K562 (cell line): ENCODE measurements at places on chromosomes 13 and 19. TPM values are rescaled to one million over a fixed set of nuclear protein-coding genes. Genes with fewer than 3 reads are reported as not detected.
A peak's percentile ranks its signal among the peaks of the same experiment; 100 is the strongest.

TECR gene
- 81.4 and 108 TPM in 2 replicates for polyA plus RNA-seq

OVOL3 gene
- polyA plus RNA-seq: not detected in 2 replicates

CABP5 gene
- not detected in 2 replicates for polyA plus RNA-seq

GRCh38 chr19:56476651-56477428, at the start of gene ZNF667:
TSS of gene ZNF667 (minus strand) at chr19:56477345. CDS start at chr19:56462370, 14,975 bp downstream.
- DNase-seq: no peak

PDCD5 gene
- polyA plus RNA-seq: 279 and 322 TPM in 2 replicates

DNA sequence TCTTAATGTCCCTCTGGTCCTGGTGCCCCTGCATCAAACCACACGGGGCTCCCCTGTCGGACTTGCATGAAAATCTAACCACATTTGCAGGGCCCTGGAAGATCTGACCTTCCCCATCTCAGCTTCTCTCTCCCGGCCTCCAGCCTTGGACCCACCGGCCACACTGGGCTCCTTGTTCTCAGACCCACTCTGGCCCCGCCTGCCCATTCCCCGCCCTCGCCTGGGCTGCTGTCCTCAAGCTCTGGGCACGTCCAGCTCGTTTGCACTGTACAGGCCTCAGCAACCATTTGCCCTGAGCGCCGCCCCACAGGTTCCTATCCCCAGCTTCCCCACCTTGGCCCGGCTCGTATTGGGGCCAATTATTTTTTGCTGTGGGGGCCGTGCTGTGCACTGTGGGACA, 10.5 kb downstream of the MYO9B start:
- DNase-seq: no peak

CDC42EP5 gene
- 0.96 TPM in 1 of 2 replicates, not detected in the other for polyA plus RNA-seq

DNA sequence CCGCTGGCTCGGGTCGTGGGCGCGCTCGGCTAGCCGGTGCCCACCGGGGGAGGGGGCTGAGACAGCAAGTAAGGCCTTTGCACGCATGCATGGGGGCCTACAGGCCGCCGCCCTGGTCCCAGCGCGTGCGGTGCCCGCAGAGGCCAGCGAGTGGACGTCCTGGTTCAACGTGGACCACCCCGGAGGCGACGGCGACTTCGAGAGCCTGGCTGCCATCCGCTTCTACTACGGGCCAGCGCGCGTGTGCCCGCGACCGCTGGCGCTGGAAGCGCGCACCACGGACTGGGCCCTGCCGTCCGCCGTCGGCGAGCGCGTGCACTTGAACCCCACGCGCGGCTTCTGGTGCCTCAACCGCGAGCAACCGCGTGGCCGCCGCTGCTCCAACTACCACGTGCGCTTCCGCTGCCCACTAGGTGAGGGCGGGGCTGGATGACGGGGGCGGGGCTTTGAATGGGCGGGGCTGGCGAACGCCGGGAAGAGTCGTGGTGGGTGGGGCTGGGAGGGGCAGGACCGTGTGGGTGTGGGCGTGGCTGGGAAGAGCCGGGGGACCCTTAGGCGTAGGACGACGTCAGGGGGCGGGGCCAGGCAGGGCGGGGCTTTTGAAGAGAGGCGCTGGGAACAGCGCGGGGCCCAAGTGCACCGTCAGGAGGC, 2.1 kb downstream of the CILP2 start:
- peak; percentile 92 for DNase-seq

DNA sequence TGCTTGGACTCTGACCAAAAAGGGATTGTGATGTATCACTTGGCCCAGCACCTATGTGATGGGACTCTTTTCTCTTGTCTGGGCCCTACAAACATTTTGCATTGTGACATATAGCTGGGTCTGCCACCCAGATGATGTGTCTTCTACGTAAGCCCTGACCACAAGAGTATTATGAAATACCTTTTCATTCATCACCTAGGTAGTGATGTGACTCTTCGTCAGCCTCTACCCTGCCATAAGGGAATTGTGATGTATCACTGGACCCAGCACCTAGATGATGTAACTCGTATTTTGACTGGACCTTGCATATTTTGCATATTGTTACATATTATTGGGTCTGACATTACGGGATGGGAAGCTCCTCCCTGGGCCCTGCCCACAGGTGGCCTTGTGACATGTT, 29.7 kb upstream of the ZNF681 start:
- no peak for DNase-seq

FFAR1 gene
- not detected in 2 replicates for polyA plus RNA-seq

GRCh38 chr13:53775807-53776206, 747.2 kb downstream of the OLFM4 start:
- no peak for DNase-seq

GZMM gene
- 1.8 and 2.2 TPM in 2 replicates for polyA plus RNA-seq

PSG5 gene
- not detected in 2 replicates for polyA plus RNA-seq

CLC gene
- polyA plus RNA-seq: 0.22 and 1.1 TPM in 2 replicates

NTF4 gene
- not detected in 2 replicates for polyA plus RNA-seq

- no peak for DNase-seq
Measured at GRCh38 chr13:107838588-107839161, 376.7 kb downstream of the LIG4 start.

OR7A5 gene
- not detected in 2 replicates for polyA plus RNA-seq

GRCh38 chr13:20195801-20196200, 3.1 kb upstream of the GJB2 start:
- no peak for DNase-seq

DNA sequence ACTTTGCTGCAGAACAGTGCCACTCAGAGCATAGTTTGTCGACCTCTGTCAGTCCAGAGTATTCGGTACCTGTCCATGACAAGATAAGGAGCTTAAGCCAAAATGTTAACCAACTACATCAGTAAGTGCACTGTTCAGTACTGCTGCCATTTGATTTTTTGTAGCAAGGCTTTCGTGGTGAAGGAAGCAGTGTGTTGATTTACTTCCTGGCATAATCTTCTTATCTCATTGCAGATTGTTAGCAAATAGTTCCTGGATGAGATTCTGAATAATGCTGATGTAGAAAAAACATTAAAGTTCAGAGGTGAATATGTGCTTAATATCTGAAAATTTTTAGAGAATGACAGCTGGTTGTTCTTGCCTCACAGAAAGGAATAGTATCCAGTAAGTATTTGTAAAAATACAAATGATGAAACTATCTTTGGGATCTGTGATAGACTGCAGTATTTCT, 85.7 kb downstream of the LRRC63 start:
- DNase-seq: no peak

RTBDN gene
- 0.58 and 1.9 TPM in 2 replicates for polyA plus RNA-seq

PIBF1 gene
- polyA plus RNA-seq: 12.0 and 13.1 TPM in 2 replicates

ZNF134 gene
- polyA plus RNA-seq: 6.5 and 7.0 TPM in 2 replicates

CRLF1 gene
- polyA plus RNA-seq: 3.6 and 3.9 TPM in 2 replicates

GPR18 gene
- polyA plus RNA-seq: not detected in 2 replicates

DNA sequence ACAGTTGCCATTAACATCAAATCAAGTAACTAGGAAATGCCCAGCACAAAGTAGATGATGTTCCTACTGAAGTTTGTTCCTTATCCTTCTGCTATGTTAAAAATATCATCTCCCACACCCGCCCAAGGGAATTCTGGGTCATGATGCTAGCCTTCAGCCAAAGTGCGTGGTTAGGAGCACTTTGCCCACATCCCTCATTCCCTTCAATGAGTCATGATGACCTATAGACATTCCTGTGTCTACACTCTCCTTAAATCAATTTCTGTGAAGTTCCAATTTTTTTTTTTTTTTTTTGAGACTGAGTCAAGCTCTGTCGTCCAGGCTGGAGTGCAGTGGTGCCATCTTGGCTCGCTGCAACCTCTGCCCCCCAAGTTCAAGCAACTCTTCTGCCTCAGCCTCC, 17.0 kb downstream of the RXFP2 start:
- no peak for DNase-seq
